ENCODE measurements at places on chromosomes 11 and 22.
A peak's percentile ranks its signal among the peaks of the same experiment; 100 is the strongest.

GRCh38 chr11:73379189-73379880 is 3.1 kb downstream of the RELT start:
- DNase-seq: no peak

DNA sequence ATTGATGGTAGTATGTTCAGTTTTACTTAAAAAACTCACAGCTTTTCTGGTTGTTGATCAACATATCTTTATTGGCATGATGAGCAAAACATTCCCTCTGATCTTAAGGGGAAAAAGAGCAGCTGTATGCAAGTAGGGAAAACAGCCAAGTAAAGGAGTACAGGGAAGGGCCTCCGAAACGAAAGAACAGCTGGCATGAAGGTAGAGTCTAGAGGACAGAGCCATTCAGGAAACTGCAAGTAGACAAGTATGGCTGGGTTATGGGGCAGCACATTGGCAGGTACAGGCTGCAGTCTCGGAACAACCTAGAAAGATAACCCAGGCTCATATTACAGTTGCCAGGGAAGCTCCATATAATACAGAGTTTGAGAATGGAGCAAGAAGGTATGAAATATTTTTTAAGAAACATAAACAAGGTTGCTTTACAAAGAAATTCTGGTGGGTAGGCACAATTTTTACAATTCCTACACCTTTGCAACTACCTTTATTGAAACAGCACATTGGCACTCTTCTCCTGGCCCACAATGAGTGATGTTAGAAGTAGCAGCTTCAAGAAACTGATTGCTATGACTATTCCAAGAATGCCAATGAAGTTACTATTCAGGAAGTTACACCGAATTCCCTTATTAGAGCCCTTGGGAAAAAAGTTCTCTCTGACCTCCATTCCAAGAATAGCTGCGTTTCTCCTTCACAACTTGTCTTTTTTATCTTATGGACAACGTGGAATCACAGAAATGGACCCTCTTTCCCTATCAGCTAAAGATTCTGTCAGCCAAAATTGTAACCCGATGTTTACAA is 45.2 kb downstream of the LGR4 start:
- DNase-seq: peak; percentile 70

GRCh38 chr11:70327717-70328116 is 57.2 kb downstream of the PPFIA1 start:
- no peak for DNase-seq

DNA sequence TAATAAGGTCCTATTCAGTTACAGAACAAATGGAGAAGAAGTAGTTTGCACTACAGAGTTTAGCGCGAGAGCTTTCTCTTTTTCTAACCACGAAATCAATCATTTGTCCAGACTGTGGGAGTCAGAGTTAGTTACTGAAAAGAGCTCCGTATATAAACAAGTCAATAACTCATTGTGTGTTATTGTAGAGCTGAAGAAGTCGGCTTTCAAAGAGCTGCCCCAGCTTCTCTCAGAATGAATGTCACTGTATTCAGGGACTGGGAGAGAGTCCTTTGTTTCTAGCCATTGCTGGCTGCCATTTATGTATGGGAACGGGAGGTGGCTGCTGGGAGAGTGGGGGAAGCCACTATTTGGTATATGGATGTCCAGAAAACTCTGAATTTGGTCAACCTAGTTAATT is 227.8 kb downstream of the DCDC1 start:
- no peak for DNase-seq

DNA sequence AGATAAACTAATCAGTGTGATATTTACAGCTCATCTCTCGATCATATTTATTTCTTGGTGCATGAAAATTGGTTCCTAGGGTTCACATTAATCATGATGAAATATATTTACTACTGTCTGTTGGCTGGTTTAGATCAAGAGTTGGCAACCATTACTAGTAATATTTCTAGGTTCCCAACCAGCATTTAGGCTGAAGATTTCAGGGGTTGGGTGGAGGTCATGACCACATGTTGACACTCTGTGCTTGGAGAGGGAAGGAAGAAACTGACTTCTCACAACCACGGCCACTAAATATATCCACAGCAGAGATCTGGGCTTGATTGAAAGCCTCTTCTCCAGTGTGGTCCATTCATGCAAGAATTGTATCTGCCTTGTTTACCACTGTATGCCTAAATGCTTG is 87.9 kb downstream of the ALX4 start:
- DNase-seq: no peak

- no peak for DNase-seq
These were observed 79.5 kb downstream of the TIMP3 start for GRCh38 chr22:32880893-32881596.

DNA sequence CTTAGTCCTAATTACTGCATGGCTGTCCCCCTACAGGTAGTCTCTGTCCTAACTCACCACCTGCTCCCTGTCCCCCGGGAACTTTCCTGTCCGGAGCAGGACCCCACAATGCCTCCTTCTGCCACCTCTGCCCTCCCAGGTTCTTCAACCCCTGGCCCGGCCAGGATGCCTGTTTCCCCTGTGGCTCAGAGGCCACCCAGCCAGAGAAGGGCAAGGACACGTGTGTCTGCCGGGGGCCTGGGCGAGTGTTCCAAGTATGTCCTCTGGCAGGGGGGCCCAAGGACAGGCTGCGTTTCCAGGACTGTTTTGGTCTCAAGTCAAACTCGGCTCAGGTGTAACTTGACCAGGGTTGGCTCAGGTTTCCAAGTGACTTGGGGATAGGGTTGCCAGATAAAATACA is 63.8 kb downstream of the BTG4 start:
- DNase-seq: no peak

- no peak for DNase-seq
These were observed 358.4 kb downstream of the CTTN start for GRCh38 chr11:70756756-70757155.

DNA sequence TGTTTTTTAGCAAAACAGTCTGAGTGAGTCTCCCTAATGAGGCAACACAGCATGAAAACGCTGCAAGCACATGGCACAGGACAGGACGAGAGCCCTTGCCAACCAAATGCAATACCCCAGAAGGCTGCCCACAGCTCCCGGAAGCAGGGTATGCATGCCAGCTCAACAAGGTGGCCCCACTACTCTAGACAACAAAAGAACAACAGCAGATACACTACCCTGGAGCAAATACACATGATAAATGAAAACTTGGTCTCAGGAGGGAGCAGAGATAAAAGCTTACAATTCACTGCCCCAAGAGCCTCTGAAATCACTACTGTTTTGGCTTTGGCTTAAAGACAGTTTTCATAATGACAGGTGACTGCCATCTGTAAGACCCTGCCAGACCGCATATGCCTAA is 785.4 kb upstream of the API5 start:
- DNase-seq: no peak

DNA sequence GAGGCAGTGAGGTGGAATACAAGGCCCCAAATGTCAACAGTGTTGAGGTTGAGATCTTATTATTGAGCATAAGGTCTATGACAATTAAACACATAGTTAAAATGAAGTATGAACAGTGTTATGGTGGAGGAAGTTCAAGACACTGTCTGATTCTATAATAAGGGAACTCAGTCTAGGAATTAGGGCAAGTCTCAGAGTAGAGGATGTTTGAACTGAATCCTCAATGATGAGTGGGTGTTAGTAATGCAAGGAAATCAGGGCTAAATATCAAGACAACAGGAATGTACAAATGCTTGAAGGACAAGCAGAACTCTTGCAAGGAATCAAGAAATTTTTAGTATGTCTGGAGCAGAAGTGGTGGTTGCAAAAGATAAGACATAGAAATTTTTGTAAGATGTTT is 53.0 kb downstream of the CWC15 start:
- no peak for DNase-seq

DNA sequence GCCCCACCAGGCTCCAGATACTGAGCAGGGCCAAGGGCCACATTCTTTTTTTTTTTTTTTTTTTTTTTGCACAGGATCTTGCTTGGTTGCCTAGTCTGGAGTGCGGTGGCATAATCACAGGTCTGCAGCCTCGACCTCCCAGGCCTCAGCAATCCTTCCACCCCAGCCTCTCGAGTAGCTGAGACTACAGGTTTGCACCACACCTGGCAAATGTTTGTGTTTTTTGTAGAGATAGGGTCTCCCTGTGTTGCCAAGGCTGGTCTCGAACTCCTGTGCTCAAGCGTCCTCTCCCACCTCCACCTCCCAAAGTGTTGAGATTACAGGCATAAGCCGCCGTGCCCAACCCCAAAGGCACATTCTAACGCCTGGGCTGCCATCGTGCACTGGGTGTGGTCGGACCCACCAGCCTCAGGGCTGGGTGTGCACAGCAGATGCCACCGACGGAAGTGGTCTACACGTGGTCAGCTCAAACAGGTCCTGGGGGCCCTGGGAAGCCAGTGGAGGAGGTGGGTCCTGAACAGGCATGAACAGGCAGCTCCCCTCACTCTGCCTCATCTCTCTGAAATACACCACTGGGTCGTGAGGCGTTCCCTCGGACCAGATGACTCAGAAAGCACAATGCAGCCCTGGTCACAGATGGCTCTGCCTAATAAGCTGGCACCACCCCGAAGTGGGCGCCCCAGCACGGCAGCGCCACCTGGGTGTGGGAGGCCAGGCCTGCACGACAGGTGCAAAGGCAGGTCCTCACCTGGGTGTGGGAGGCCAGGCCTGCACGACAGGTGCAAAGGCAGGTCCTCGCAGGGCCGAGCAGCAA is 5.1 kb upstream of the B4GALNT4 start:
- DNase-seq: peak; percentile 84
